Ecto neural progenitor cell (in vitro differentiated cells): ENCODE measurements at places on chromosomes 11 and 22.

DNA sequence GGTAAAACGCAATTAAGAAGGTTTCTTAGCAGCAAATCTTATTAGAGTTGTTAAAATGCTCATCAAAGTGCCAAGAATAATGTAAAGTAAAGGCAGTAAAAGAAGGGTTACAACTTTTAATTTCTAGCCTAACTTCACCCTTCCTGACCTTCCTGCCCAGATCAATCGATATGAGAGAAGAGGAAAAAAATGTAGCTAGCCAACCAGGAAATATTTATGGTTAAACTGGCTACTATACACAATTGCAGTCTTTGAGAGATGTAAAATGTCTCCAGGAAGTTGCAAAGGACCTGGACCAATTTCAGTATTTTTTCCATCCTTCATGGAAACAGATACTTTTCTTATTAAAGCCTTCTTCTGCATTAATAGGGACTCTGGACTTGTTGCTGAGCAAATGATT, 141.8 kb upstream of the CCDC90B start:
- no peak for DNase-seq

DNA sequence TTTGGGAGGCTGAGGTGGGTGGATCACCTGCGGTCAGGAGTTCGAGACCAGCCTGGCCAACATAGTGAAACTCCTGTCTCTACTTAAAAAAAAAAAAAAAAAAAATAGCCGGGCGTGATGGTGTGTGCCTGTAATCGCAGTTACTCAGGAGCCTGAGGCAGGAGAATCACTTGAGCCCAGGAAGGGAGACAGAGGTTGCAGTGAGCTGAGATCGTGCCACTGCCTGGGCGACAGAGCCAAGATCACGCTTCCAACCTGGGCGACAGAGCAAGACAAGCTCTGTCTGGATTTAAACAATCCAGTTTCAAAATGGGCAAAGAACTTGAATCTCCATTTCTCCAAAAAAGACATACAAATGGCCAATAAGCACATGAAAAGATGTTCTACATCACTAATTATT, 12.5 kb downstream of the LMO2 start:
- no peak for DNase-seq

- no peak for DNase-seq
These were observed 32.1 kb upstream of the GNB1L start for GRCh38 chr22:19886605-19887255.

GRCh38 chr11:82216927-82217570, 516.6 kb downstream of the FAM181B start:
- DNase-seq, result no peak

DNA sequence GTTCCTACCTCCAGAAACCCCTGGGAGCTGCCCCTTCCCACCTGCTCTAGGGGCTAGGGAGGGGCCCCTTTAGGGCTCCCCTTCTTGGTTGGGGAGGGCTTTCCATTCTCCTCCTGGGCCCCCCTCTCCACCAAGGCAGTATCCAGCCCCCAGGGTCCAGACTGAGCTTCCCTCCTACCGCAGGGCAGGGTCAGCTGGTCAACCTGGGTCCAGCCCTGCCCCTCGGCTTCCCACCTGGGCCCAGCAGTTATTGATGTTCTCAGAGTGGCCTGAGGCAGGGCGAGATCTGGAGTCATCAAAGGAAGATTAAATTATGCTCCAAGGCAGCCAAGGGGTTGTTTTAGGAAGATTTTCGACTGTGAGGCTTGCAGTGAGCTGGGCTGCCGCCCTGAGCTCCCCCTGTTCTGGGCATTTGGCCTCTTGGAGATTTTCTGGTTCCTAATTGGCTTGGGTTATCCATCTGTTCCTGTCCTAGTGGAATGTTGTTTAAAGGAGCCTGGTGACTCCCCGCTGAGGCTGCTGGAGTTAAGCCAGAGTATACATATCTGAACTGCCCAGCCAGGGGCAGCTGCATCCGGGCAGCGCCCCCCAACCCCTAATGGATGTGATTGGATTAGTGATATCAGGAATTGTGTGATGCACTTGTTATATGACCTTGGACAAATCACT, 1.8 kb upstream of the SLC22A8 start:
- DNase-seq, result no peak

- no peak for DNase-seq
These were observed 69.3 kb upstream of the TNRC6B start for GRCh38 chr22:40108396-40108795.

- no peak for DNase-seq
These were observed 9.4 kb downstream of the BCL2L13 start for GRCh38 chr22:17647991-17648390.

- no peak for DNase-seq
These were observed 3.0 kb downstream of the YWHAH start for GRCh38 chr22:31947296-31947695.

GRCh38 chr11:25658916-25659315, 673.0 kb upstream of the ANO3 start:
- DNase-seq, result no peak

DNA sequence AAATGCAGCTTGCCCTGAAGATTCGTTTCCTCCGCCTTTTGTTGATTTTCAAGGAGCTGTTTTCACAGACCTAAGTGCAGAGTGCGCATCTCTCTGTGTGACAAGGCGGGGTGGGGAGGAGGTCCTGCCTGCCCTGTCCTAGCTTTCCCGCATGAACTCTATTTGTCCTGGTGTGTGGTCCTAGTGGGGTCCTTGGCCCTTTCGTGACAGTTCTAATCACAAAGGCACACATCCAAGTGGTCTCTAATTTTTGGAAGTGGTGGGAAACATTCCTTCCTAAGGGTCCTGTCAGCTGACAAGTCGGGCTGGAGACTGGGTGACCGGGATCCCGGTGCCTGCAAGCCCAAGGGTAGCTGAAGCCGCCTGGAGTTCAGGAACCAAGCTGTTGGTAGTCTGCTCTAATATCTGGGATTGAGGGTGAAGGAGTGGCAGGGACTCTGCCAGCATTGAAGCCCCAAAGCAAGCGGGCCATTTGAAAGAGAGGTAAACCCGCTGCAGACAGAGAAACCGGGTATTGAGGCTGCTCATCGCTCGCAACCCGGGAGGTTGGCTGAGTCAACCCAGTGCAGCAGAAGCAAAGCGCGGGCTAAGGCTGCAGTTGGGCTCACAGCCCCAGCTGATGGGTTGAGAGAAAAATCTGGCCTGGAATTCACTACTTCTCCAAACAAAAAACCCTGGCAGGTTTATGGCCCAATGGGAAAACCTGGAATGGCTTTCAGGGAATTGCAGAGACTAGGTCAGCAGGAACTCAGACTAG, 28.1 kb upstream of the FBXO3 start:
- DNase-seq, result peak; percentile 87

GRCh38 chr22:45285263-45286058, 712 bp downstream of the UPK3A start:
- DNase-seq, result peak; percentile 62

DNA sequence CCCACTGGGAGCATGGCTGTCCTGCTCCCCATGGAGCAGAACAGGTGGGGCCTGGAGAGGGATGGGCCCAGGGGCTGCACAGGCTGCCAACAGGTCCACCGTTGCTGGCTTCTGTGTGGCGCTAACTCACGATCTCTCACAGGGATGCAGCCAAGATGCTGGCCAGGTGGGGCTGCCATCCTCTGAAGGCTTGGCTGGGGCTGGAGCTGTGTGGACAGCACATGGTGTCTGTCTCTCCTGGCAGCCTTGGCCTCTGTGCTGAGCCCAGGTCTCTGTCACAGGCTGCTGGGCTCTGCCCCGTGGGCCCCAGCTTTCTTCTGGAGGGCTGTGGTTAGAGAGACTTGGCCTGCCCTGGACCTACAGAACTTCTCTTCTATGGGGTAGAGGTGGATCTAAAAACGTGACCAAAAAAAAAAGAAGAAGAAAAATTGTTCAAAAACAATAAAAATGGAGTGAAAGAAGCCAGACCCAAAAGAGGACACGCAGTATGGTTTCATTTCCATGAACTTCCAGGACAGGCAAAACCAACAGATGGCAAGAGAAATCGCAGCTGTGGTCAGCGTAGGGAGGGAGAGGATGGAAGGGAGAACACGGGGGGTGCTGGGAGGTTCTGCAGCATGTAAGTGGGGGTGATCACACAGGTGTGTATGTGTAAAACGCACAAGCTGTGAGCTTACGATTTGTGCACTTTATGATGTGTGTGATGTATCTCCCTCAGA, 12.2 kb downstream of the PARVG start:
- no peak for DNase-seq

DNA sequence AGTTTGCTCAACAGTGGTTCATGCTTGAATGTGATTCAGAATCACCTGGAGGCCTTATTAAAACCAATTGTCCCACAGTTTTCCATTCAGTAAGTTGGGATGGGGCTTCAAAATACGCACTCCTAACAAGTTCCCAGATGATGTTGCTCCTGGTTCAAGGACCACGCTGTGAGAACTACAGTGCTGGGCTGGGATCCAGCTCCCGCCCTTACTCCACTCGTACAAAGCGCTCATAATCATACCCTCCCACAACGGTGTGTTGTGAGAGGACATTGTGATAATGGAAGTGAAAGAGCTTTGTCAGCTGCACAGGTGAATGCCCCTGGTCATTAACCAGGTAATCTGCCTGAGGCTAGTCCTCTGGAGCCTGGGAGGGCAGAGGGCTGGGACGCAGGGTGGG, 1.3 kb upstream of the CD82 start:
- DNase-seq, result no peak
